ENCODE measurements at places on chromosomes 1 and 21.

DNA sequence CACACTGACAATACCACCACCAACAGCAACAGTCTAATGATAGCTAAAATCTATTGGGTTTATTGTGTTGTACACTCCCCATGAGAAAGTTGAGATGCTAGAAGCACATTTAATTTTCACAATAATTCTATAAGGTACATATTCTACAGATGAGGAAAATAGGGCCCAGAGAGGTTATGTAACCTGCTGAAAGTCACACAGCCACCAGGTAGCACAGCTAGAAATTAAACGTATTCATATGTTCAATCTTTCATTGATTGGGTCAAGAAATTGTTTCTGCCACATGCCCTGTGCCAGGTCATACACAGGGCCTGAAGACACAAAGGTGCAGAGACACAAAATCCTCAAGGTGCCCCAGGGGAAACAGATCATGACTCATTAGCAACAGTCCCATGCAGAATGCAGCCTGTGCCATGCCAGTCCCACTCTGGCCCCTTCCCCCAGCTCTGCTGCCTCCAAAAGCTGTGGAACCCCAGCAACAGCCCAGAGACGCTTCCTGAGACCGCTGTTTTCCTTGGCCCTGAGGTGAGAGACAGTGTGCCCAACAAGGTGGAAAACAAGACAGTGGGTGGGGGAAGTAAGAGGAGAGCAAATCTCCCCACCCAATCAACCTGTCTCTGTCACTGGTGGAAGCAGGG is 32.1 kb downstream of the GJA4 start:
- DNase-seq, result no peak

DNA sequence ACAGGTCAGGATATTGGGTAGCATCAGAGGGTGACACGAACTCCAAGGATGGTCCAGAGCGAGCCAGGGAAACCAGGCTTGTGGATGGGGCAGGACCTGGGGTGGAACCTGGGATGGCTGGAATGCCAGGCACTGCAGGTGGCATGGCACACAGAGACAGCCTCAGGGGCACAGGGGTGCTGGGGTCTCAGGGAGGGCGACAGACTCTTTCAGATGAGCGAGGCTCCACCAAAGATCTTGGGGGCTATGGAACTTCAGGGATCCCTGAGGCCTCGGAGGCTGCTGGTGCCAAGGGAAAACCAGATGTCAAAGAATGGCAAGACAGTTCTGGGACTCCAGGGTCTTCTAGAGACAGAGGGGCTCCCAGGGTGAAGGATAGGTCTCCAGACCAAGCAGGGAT is 21.4 kb downstream of the IGFN1 start:
- no peak for DNase-seq

GRCh38 chr1:37657620-37658412 is 23.1 kb upstream of the RSPO1 start:
- DNase-seq, result no peak

DNA sequence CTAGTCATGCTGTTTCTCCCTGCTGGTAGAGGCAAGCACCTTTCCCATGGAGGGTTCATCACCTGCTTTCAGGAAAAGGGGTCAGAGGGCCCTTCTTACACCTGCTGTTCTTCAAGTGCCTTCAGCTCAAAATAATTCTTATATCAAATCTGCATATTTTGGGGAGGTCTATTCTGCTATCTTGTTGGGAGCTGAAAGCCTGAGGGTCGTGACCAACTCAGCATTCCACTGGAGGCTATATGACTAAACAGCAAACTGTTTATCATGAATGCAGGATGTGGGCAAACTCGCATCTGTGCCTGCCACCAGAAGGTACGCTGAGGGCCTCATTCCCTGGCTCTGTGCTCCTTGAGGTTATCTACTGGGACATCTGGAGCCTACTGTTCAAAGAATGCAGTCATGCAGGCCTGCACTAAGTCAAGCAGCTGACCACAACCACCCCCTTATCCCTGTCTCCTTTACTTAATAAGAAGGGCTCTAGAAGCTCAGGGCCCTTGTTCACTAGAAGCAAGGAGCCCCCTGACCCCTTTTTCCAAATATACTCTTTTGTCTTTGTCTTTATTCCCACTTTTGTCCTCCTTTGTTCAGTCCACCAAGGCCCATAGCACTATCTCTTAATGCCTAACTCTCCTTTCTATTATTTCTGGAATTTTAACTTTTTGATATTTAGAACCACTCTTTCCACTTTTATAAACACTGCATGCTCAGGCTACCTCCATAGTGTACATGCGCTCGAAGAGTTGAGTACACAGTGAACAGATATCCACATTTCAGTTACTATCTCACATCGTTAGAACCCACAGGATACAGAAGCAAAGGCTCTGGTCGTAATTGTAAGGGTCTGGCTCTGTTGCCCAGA is 4.5 kb upstream of the TRIM17 start:
- no peak for DNase-seq

DNA sequence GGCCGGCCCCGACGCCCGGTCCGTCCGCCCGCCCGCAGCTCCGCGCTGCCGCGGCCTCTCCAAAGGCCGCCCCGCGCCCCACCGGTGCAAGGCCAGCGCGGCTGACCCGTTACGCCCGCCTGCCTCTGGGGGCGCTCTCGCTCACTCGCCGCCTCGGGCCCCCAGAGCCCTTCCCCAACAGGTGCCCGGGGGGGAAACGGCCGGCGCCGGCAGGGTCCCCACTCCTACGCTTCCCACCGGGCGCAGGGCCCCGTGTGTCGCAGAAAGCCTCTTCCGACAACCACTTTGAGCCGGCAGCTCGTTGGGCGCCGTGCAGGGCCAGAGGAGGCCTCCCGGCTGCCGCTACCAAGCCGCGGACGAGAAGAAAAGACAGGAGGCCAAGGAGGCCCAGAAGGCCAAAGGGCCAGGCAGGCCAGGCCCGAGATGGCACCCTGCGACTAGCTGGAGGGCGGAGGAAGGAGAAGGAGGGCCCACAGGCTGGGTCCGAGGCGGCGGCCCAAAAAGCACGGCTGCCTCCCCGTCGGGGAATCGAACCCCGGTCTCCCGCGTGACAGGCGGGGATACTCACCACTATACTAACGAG is 64.9 kb upstream of the FCGR2A start:
- DNase-seq, result peak; percentile 63

DNA sequence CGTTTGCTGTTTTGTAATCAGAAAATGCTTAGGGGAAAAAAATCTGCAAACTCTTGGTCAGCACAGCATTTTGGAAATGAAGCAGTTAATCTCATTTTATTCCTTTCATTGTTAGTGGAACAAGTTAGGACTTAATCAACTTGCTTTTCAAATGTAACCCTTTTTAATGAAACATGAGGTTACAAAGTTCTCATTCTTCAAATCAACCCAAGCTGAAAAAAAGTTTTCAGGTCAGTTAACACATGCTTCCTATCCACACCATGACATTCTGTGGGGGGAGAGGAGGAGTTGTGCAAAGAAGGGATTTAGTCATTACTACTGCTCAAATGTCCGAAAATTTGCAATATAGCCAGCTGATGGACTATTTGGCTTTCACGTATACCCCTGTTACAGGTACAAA is 283.2 kb upstream of the LYPLAL1 start:
- DNase-seq, result no peak

DNA sequence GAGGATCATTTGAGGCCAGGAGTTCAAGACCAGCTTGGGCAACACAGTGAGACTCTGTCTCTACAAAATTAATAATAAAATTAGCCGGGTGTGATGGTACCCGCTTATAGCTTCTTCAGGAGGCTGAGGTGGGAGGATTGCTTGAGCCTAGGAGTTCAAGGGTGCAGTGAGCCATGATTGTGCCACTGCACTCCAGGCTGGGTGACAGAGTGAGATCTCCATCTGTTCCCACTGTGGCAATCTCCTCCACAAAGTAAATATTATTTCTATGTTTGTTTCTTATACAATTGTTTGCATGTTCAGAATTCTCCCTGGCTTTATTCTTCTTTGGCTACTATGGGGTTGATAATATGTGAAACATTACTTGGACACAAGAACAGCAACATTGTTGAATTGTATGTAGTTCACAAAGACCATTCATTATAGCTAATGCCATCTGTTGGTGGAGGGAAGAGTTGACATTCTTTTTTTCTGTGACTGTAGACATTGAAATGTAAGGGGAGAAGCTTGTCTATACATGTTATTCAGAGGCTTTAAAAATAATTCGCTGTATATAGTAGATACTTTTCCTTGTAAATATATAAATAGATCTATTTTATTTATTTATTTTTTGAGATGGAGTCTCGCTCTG is 47.8 kb upstream of the SRSF10 start:
- DNase-seq, result peak; percentile 41

Measured in HTR-8/SVneo (cell line).